ENCODE measurements at places on chromosomes 16 and 17.
A peak's percentile ranks its signal among the peaks of the same experiment; 100 is the strongest.

GRCh38 chr16:2827374-2827791, 2.7 kb upstream of the ZG16B start:
- H3K27me3 ChIP-seq = no peaks in the 10 kb centered on the region
- peak; percentile 59 for DNase-seq
- H3K4me1 ChIP-seq = peaks cover 30% of the 10 kb centered on the region
- no peaks in the 10 kb centered on the region for H3K36me3 ChIP-seq
- H3K27ac ChIP-seq = no peak overlapping the region
- no peak overlapping the region for H3K4me3 ChIP-seq

GRCh38 chr16:11672206-11673090, 4.2 kb downstream of the SNN start:
- peak; percentile 91 for DNase-seq
- peaks cover 17% of the 10 kb centered on the region for H3K36me3 ChIP-seq
- H3K27me3 ChIP-seq = no peaks in the 10 kb centered on the region
- H3K4me1 ChIP-seq = peaks cover 85% of the 10 kb centered on the region
- peak overlapping the region; percentile 87 for H3K27ac ChIP-seq

DNA sequence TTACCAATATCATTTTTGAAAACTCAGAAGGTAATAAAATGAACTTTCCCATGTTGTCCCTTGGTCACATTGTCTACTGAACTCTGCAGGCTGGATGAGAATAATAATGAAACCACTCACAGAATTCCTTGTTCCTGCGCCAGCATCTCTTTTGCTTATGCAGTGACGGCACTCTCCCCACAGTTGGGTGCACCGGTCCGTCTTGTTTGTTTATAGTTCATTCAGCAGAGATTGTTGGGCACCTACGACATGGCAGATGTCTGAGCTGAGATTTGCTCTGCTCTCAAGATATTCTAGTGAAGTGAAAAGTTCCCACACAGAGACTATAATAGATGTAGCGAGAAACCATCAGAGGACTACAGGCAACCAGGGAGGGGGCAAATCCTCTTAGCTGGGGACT, 375.7 kb upstream of the CDH11 start:
- H3K4me3 ChIP-seq = no peak overlapping the region
- no peak overlapping the region for H3K27ac ChIP-seq
- no peak for DNase-seq
- no peaks in the 10 kb centered on the region for H3K36me3 ChIP-seq

DNA sequence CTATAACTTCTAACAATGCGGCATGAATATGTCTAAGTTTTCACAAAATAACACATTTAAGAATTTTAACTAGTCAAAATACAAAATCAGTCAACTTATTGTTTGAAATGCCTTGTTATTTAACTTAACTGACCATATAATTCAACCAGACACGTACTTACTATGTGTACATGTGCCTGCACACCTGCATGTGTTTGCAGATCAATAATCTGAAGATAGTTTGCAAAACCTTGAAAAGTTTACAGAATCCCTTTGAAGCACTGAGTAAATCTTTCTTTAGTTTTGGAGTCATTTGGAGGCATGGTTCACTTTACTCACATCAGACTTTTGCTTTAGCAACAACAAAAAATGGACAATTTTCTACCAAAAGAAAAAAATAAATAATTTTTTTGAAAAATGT, 363.8 kb downstream of the PMP22 start:
- H3K36me3 ChIP-seq = no peaks in the 10 kb centered on the region
- H3K4me1 ChIP-seq = no peaks in the 10 kb centered on the region
- DNase-seq = no peak
- H3K27me3 ChIP-seq = no peaks in the 10 kb centered on the region
- H3K4me3 ChIP-seq = no peak overlapping the region
- no peak overlapping the region for H3K27ac ChIP-seq

- no peak overlapping the region for H3K27ac ChIP-seq
- H3K36me3 ChIP-seq = no peaks in the 10 kb centered on the region
- DNase-seq = no peak
Measured at GRCh38 chr17:80023481-80024205, 12.0 kb downstream of the TBC1D16 start.

DNA sequence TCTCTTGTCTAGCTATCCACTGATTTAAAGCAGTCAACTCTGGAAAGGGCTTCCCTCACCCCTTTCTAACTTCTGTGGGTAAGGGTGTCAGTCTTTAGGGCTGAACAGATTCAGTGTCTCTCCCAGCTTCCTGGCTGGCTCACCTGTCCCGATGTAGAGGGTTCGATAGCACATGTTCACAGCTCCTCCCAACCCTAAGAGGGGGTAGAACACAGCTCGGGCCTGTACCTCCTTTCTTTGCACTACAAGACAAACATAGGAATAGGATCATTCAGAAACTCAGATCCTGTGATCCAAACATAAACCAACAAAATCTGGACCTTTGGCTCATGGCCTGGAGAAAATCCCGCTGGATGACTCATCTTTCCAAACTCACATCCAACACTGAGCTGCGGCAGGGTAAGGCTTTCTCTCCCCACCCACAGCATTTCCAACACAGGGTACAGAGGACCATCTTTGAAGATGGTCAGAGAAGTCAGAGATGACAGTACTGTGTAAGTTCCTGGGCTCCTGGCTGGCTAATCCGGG, 5.8 kb upstream of the DHRS13 start:
- no peak overlapping the region for H3K27ac ChIP-seq
- H3K4me3 ChIP-seq = no peak overlapping the region
- no peak for DNase-seq
- peaks cover 83% of the 10 kb centered on the region for H3K36me3 ChIP-seq

DNA sequence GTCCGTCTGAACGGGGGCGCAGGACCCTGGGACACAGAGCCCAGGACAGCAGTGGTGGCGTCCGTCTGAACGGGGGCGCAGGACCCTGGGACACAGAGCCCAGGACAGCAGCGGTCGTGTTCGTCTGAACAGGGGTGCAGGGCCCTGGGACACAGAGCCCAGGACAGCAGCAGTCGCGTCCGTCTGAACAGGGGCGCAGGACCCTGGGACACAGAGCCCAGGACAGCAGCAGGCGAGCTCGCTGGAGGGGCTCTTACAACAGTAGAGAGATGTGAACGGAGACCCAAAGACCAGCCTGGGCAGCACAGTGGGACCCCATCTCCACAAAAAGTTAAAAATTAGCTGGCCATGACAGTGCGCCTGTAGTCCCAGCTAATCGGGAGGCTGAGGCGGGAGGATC, 40.7 kb downstream of the LMF1 start:
- DNase-seq = peak; percentile 55
- no peaks in the 10 kb centered on the region for H3K4me1 ChIP-seq
- no peak overlapping the region for H3K27ac ChIP-seq
- no peaks in the 10 kb centered on the region for H3K27me3 ChIP-seq

- H3K4me3 ChIP-seq = no peak overlapping the region
- no peaks in the 10 kb centered on the region for H3K36me3 ChIP-seq
- no peak for DNase-seq
- H3K27ac ChIP-seq = no peak overlapping the region
Measured at GRCh38 chr16:35523991-35524390, 2064.6 kb downstream of the TP53TG3F start.

DNA sequence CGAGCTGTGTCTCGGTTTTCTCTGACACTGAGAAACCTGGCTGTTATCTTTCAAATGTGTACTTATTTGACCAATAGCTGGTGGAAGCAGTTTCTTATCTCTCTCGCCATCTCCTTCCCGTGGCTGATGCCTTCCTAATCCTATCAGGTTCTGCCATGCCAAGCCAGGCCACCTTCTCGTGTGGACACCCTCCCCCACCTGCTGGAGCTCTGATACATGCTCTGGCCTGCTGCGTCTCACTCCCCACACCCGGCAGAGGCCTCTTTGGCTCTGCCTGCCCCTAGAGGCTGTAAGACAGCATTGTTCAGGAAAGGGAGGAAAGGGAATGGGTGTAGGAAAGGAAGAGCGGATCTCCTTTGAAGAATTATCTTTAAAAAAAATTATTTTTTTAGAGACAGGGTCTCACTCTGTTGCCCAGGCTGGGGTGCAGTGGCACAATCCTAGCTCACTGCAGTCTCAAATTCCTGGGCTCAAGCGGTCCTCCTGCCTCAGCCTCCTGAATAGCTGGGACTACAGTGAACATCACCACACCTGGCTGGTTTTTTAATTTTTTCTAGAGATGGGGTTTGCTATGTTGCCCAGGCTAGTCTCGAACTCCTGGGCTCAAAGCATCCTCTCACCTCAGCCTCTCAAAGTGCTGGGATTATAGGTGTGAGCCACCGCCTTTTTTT, 7.5 kb upstream of the ARMC5 start:
- H3K36me3 ChIP-seq = peaks cover under 1% of the 10 kb centered on the region
- peaks cover 15% of the 10 kb centered on the region for H3K4me1 ChIP-seq
- H3K27ac ChIP-seq = no peak overlapping the region
- no peak overlapping the region for H3K4me3 ChIP-seq
- DNase-seq = no peak

GRCh38 chr16:34802396-34802795, 1343.0 kb downstream of the TP53TG3F start:
- no peaks in the 10 kb centered on the region for H3K4me1 ChIP-seq
- H3K4me3 ChIP-seq = no peak overlapping the region
- H3K36me3 ChIP-seq = no peaks in the 10 kb centered on the region
- DNase-seq = no peak
